ENCODE measurements at places on chromosomes 1 and 21. TPM values are rescaled to one million over a fixed set of nuclear protein-coding genes. Genes with fewer than 3 reads are reported as not detected.
A peak's percentile ranks its signal among the peaks of the same experiment; 100 is the strongest.

GRCh38 chr1:66527686-66528085, 6.3 kb upstream of the SGIP1 start:
- H3K36me3 ChIP-seq, result no peaks in the 10 kb centered on the region
- H3K27ac ChIP-seq, result no peak overlapping the region
- no peaks in the 10 kb centered on the region for H3K27me3 ChIP-seq
- peaks cover 2% of the 10 kb centered on the region for H3K4me1 ChIP-seq
- H3K4me3 ChIP-seq, result no peak overlapping the region

DNA sequence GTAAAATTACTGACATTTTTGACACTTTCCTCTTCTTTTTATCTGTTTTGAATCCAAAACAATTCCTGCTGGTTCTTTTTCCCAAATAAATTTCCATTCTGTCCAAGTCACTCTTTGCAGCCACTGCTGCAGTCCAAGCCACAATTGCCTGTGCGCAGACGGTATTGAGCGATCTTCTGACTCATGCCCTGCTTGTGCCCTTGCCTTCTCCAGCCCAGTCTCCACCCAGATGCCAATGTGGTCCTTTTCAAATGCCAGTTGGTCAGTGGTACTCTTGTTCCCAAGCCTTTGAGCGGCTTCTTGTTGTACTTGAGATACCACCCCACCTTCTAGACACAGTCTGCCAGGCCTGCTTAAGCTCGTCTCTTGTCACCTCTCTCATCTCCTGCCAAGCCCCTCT, 78.9 kb downstream of the CAMTA1 start:
- H3K36me3 ChIP-seq, result no peaks in the 10 kb centered on the region
- H3K27ac ChIP-seq, result no peak overlapping the region
- H3K4me1 ChIP-seq, result peaks cover 12% of the 10 kb centered on the region

GRCh38 chr1:59314776-59315528, 18.1 kb downstream of the FGGY start:
- H3K4me1 ChIP-seq, result peaks cover 5% of the 10 kb centered on the region
- no peaks in the 10 kb centered on the region for H3K36me3 ChIP-seq
- H3K27me3 ChIP-seq, result no peaks in the 10 kb centered on the region

- H3K4me3 ChIP-seq, result no peak overlapping the region
- H3K27ac ChIP-seq, result no peak overlapping the region
- DNase-seq, result no peak
These were observed 21.9 kb upstream of the EPS8L3 start for GRCh38 chr1:109785446-109786111.

DNA sequence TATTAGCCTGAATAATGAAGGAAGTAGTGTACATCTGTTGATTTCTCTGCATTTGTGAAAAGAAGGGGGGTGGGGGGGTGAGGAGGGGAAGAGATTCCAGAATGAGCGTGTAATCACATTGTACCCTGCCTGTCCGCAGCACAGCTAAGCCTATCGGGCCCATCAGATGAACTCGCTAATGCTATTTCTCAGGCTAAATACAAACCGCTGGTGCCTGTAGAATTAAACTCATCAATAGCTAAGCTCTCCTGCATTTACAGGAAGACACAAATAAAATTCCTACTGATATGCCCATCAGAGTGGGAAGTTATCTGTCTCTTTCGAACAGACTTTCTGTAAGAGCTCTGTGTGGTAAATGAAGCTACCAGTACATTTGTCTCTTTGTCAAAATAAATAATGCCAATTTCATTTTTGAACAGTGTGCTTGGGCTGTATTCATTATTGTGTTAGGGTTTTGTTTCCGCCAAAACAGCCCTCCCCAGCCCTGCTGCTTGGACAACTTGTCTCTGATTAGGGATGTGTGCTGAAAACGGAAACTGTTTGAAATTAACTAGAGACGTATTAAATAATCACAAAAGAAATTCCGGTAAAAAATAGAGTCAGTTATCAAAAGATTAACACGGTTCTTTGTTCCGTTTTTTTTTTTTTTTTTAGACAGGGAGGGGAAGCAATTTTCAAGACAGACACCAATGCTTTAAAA, 305.4 kb downstream of the TTLL7 start:
- H3K36me3 ChIP-seq, result no peaks in the 10 kb centered on the region
- H3K27ac ChIP-seq, result no peak overlapping the region
- peak overlapping the region; percentile 28 for H3K4me3 ChIP-seq
- H3K27me3 ChIP-seq, result no peaks in the 10 kb centered on the region
- DNase-seq, result peak; percentile 58

GRCh38 chr1:209513226-209513625, 70.3 kb upstream of the CAMK1G start:
- no peaks in the 10 kb centered on the region for H3K27me3 ChIP-seq
- no peak overlapping the region for H3K27ac ChIP-seq
- H3K4me3 ChIP-seq, result no peak overlapping the region
- peaks cover 3% of the 10 kb centered on the region for H3K4me1 ChIP-seq

The HSPA13 gene
- 43.7 TPM for total RNA-seq

Data from spinal cord (tissue), 10 donors.